ENCODE measurements at places on chromosomes 1 and 21.
A peak's percentile ranks its signal among the peaks of the same experiment; 100 is the strongest.

DNA sequence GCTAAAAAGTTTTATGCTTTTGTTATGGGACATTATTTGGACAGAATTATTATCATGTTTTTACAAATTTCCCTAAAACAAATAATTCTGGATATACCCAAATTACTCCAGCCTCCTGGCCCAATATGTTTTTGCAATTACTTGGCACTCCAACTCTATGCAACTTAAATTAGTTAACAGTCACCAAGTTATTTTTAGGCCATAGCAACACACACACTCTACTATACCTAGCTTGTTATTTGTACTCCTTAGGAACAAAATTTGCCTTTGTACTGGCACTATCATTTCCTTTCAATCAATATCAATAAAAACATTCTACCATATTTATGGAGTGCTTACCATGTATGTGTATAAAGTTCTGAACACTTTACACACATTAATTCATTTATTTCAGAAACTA, 7.7 kb downstream of the DUSP10 start:
- no peak for DNase-seq

GRCh38 chr1:238089615-238090014, 198.9 kb upstream of the ZP4 start:
- no peak for DNase-seq

GRCh38 chr1:246583448-246584185, 17.4 kb downstream of the CNST start:
- DNase-seq = no peak

GRCh38 chr1:108830119-108831008, 26.5 kb downstream of the AKNAD1 start:
- no peak for DNase-seq

DNA sequence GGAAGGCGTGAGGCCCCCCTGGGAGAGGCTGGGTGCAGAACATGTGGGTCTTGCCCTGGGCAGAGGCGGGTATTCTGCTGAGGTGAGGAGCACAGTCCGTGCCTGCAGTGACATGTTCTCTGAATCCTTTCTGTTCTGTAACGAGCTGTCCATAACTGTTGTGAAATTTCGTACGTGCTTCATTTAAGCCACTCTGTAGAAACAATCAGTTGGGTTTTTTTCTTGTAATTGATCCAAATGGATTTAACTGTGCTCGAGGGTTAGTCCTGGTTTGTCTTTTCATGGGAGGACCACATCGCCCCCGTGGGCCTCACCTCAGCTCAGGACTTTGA, 45.4 kb upstream of the DIP2A start:
- DNase-seq = no peak

- no peak for DNase-seq
Measured at GRCh38 chr1:180956028-180956640, 43.4 kb downstream of the KIAA1614 start.

DNA sequence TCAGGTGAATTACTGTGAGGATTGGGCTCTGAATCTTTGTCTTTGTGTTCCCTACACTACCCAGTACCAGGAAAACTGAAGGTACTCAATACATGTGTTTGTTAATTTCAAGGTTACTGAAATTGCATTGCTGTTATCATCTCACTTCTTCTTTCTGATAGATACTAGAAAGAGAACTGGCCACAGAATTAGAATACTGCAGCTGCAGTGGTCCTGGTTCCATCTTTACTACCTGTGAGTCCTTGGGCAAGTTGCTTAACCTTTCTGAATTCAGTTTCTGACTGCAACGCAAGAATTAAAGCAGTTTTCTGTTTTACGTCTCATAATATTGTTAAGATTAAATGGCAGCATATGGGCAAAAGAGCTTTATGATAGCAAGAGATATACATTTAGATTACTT, 263.5 kb downstream of the LMO4 start:
- no peak for DNase-seq

- no peak for DNase-seq
Measured at GRCh38 chr21:15567191-15567590, 162.6 kb upstream of the USP25 start.

DNA sequence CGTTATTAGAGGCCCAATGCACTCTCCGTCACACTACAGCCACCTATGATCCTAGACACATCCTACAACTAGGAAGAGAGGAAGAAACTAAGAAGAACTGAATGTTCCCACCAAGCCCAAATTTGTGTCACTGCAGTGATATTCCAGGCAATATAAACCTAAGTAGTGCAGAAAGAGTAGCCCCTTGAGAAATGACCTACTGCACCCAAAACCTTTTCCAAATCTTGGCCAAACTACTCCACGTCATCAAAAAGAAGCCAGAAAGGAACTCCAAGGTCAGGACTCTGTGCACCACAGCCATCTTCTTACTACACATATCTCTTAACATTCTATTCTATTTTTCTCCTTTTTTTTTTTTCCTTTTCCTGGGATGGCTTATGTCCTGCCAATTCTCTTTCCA, 60.2 kb downstream of the ADAMTS1 start:
- DNase-seq = no peak

DNA sequence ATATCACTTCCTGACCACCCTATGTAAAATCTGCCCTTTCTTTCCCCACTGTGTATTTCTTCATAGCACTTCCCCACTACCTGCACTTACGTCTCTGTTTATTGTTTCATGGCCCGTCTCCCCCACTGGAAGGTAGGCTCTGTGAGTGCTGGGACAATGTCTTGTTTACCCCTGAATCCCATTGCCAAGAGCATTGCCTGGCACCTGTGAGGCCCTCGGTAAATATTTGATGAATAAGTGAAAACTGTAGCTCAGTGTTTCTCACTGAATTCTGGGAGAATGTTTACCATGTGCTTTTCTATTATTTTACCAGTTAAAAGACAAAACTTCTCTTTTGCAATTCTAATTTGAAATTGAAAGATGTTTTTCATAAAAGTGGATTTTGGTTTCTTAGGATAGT, 11.8 kb downstream of the NFASC start:
- no peak for DNase-seq

DNA sequence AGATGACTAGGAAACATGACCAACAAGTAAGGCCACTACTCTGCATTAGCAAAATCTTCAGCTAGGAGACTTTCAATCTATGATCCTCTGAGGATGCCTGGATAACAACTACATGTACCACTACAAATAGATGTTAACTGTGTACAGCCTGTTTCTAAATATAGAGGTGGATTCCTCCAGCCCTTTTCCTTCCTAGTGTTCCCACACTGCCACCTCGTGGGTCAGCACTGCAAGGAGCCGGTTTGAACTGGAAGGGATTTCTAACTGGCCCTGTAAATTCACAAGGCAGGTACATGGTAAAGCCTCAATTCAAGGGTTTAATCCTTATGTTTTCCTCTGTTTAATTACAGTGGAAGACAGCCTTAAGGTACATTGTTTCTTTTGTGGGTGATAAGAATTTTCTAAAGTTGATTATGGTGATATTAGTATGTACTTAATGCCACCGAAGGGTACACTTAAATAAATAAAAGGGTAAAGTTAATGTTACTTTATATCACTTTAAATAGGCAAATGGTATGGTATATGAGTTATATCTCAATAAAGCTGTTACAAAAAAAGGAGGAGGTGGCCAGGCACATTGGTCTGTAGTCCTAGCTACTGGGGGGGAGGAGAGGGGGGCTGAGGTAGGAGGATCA, 14.4 kb downstream of the SMYD3 start:
- no peak for DNase-seq

DNA sequence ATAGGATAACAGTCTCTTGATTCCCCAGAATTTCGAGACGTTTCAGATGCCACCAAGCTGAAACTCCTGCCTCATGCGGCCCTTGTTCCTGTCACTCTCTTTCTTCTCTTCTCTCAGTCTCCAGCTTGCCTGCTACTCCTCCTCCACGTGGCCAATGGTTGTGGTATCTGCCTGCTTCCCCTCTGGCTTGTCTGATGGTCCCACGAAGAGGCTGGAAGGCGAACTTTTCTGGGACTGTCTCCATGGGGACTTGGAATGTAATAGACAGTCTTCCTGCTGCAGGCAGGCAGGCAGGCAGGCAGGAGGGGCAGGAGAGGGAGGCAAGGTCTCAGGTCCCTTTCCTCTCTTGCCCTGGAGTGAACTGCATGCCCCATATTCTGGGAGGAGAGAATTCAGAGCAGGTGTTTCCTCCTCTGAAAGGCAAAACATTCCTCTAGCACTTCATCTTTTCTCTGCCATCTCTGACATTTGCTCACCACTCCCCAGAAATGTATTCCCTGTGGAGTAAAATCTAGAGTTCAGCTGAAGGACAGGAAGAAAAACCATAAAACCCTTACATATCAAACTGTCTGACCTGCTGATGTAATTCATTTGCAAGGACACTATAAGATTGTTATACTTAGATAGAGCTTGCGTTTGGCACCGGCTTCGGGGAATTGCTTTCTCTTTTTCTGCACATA, 64.1 kb upstream of the GNG12 start:
- no peak for DNase-seq

- DNase-seq = no peak
Measured at GRCh38 chr1:117286562-117286961, 75.8 kb upstream of the VTCN1 start.

- DNase-seq = no peak
Measured at GRCh38 chr1:200374569-200375295, 35.1 kb downstream of the ZNF281 start.

GRCh38 chr1:21297975-21298374, 7.7 kb upstream of the ECE1 start:
- no peak for DNase-seq

DNA sequence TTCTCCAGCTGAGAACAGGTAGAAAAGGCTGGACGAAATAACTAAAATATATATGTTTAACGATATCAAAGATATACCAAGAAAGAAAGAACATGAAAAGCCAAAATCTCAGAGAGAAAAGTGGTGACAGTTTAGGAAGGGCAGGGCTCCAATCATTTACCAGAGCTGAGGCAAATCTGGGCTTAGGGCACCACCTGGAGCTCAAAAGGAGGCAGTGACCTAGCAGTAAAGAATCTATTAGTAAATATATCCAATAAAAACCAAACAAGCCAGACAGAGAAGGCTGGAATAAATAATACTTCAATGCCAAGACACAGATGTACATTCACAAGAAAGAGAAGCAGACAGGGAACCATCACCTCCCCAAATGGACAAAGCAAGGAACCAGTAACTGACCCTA, 43.5 kb downstream of the CHIA start:
- peak; percentile 41 for DNase-seq

DNA sequence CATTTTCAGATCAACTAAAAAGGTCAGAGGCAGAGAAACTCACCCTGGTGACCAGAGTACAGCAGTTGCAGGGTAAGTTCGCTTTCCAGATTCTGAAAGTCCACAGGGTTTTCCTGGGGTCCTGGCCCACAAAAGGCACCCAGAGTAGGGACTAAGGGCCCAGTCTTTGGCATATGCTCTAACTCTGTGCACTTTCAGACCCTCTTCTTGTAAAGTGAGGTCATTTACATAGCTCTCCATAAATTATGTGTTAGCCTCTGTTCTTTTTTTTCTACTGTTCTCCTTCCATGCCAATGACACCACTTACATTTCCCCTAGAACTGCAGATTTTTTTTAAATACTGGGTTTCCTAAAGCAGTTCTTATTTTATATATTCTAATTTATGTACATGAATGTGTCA, 6.3 kb downstream of the C1orf74 start:
- DNase-seq = no peak
